Stimulated activated CD4-positive, alpha-beta T cell treated with anti-CD3 and anti-CD28 coated beads, TNF-alpha, amount 100 ng/mL, for 4 hours (primary cell): ENCODE measurements at places on chromosomes 4 and X.

DNA sequence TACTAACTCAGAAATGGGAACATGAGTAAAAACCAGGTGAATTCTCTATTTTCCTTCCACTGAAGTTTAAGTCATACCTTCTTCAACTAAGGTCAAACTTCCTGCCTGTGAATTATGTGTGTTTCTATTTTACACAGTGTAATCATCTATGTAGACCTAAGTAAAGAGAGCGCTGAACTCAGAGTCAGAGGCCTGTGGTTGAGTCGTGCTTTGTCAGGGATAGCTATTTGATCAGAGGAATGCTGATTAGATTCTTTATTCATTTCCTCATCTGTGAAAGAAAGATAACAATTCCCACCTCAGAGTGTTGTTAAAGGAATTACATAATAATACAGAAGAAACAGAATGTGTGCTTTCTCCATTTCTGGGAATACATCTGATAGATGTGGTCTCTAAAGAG, 654.1 kb downstream of the STIM2 start:
- DNase-seq, result no peak

DNA sequence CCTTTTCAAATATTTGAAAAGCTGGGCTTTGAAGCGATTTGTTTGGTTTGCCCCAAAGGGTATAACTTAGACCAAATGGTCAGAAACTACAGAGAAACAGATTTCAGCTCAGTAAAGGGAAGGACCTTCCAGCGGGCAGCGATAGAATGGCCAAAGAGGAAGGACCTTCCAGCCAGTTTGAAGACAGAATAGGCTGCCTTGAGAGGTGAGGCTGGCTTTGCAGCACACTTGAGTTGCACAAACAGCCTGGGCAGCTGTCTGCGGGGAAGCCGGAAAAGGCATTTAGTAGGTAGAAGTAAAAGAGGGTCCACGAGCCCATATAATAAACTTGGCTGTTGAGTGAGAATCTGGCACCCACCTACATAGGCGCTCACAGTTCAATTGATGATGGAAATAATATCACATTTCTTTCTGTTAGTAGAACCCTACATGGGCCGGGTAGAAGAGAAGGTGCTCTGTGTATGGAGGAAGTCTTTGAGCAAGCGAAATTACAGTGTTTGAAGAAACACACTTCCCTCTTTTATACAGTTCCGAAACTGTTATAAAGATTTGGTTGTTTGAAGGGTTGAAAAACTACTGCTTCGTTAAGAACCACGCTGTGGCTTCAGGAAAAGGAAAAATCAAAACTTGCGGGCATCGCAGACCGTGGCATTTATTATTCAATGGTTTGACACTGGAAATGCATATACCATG, 75.0 kb upstream of the SORBS2 start:
- DNase-seq, result no peak

DNA sequence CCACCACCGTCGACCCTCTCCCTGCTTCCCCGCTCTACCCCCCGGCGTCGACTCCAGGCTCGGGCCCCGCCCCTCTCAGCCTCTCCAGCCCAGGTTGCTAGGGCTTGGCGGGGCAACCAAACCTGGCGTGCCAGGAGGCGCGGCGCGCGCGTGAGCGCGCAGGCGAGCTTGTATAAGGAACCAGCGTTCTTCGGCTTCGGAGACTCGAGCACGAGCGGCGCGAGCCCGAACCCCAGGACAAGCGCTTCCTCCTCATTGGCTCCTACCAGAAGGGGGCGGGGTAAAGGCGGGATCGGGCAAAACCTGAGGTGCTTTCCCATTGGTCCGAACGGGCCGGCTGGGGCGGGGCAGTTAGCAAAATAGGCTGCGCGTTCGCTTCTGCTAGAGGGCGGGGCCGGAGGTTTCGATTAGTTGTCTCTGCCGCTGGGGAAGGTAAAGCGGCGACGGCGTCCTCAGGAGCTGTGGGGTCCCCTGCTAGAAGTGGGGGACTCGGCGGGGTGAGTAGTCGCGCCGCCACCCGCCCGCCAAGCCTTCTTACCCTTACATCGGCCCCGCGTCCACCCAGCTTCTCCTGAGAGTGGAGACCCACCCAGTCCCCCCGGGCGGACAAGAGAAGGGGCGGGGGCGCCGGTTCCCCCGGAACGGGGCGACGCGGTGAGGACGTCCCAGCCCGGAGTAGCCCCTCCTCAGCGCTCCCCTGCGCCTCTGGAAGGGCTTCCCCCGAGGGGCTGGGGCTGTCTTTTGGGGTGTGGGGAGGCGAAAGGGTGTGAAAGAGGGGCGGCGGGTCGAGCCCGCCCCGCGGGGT, at the start of gene CDKL5:
CDKL5 (plus strand) TSS at position 410 of the 805 bp plus-strand sequence. CDS start 81,489 bp downstream, outside the sequence.
- DNase-seq, result peak; percentile 92

- no peak for DNase-seq
These were observed 283.7 kb downstream of the AFF2 start for GRCh38 chrX:148784137-148784536.

- DNase-seq, result no peak
These were observed 24.3 kb downstream of the ADD1 start for GRCh38 chr4:2867758-2868491.

DNA sequence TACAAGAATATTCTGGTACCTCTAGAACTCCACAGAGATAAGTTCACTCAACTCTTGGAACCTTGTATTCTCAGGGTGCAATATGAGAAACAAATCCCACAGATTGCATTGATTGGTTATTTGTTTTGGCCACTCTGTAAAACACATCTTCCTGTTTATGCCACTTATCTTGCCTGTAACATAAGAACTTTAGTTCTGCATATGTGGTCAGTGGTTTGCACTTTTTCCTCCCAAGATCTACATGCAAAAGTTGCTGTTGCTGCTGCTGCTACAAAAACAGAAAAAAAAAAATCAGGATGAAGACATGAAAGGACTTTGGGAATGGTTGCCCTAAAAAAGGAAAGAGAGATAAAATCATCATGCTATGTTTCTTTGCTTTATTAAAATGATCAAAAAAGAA, 9.6 kb downstream of the ODAPH start:
- DNase-seq, result no peak

DNA sequence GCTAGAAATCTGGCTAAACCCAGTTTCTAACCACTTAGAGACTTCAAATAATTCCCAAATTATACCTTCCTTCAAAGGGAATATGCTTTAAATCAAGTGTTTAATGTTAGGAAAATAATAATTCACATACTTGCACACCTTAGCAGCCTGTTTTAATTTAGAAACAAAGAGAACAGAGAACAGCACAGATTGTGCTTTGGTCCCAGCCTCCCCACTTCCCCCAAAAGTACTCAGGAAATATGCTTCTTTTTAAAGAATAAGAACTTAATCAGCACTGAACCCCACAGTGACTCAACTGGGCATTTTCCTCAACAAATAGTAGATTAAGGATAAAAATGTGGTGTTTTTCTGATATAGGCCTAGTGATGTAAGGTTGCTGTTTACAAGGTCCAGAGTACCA, 295.8 kb downstream of the GBA3 start:
- DNase-seq, result no peak

GRCh38 chr4:155675709-155676429, 9.2 kb downstream of the GUCY1A1 start:
- DNase-seq, result no peak

GRCh38 chr4:30973993-30974392, 253.8 kb downstream of the PCDH7 start:
- DNase-seq, result no peak

- no peak for DNase-seq
These were observed 380.7 kb upstream of the CPXCR1 start for GRCh38 chrX:88366314-88366713.

DNA sequence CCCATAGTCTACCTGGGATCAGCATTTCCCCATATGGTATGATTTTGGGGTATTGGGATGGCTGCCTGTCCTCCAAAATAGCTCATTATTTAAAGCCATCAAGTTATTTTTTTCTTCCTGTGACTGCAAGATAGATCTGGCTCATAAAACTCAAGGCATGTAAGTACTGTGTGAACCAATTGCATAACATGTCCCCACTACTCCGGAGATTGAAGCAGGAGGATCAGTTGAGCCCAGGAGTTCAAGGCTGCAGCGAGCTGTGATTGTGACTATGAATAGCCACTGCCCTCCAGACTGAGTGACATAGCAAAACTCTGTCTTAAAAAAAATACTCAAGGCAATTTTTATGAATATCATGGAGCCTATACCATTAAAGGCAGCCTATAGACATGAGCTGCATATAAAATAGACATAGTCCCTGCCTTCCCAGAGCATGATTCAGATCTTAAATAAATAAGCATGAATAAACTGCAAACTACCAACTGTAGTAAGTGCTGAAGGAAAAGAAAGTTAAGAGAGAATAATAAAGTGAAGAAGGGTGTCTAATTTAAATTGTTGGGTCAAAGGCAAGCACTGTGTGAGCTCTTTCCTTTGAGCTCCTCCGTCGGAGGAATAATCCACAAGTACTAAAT, 16.9 kb upstream of the MMAA start:
- DNase-seq, result no peak

DNA sequence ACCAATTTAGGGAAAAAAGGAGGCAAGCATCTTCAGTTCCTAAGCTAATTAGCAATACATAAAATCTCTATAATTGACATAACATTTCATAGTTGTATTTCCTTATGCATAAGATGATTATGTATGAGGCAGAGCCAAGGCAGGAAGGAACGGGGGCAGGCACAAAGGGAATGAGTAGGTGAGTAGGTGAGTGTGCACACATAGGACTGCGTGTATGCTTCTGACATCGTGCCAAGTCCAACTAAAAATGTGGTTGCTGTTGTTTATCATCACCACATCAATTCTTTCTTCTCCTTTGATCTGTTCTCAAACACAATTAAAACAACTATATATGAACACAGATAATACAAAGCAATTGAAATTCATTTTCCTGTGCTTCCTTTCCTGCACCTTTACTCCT, 131.2 kb downstream of the UNC5C start:
- no peak for DNase-seq

GRCh38 chrX:138710866-138711341, 613 bp downstream of the FGF13 start:
- no peak for DNase-seq

DNA sequence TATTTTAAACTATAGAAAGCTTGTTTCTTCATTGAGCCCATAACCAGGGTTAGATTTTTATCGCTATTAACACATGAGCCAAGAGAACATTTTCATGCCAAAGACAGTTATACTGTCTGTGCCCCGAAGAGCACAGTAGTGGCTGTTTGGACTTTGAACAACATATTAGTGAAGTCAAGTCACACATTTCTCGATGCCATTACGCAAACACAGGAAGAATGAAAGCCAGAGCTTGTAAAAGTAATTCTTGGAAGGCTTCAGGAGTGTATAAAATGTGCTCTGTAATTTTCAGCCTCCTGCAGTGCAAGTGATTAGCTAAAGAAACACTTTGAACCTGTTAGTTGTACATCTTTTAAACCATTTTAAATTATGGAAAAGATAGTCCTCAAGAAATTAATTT, 590.7 kb upstream of the PITX2 start:
- DNase-seq, result no peak

- no peak for DNase-seq
These were observed 50.8 kb upstream of the NUDT10 start for GRCh38 chrX:51281758-51282318.

- no peak for DNase-seq
These were observed 5.4 kb upstream of the KIAA0232 start for GRCh38 chr4:6776920-6777635.

GRCh38 chrX:117989512-117989911, 127.1 kb downstream of the KLHL13 start:
- DNase-seq, result no peak

DNA sequence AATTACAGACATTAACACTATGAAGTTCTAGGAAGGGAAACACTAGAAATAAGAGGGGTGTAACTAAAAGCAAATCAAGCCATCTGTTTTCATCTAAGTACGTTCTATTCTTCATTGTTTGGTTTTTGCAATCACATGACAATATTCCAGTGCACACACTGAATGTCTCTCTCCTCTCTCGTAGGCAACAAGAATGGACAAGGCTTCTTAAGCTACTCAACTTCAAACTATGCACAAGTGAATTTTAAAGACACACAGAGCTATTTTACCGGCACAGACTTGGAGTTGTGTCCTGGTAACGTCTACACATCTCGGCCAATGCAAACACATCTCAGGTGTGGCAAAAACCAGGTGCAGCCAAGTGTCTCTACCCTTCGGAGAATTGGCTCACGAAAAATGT, 173.3 kb downstream of the PRKX start:
- DNase-seq, result no peak

- no peak for DNase-seq
These were observed 344.7 kb downstream of the PABPC4L start for GRCh38 chr4:133856731-133857355.

DNA sequence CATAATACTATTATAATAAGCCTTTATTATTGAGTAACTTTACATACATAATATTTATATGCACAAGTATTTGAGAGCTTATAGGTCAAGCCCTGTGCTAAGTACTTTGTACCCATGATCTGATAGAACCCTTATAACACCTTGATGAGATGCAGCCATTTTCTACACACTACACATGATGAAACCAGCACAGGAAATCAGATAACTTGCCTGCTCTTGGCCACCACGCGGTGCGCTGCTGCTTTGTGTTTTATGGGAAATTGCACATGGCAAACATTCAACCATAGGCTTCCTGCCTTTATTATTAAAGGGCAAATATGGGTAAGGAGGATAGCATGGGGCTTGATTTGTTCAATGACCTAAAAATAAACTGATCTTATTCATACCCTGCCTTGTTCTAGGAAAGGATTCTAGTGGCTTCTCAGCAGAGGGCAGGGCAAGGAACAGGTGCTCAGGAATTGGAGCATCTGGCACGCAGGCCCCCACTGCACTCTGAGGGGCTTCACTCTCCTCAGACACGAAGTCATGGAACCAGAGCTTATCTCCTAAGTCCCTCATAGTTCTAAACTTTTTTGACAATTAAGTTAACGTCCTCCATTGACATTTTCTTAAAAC, 31.6 kb upstream of the NAP1L5 start:
- DNase-seq, result no peak

DNA sequence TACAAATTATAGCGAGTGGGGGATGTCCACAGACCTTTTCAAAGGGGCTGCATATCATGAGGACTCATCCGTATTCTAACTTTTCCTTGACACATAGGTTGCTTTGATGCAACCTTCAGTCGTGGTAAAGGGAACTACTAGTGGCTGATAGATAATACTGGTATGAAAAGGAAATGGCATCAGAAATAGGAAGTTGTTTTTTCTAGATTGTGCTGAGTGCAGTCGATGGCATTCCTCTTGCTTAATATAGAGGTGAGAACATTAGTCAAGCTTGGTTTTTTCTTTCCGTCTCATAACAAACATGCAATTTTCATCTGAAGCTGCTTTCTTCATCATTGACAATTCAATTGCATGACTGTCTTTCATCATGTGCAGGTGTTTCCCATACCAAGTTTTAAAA, 16.6 kb downstream of the ENPEP start:
- no peak for DNase-seq

DNA sequence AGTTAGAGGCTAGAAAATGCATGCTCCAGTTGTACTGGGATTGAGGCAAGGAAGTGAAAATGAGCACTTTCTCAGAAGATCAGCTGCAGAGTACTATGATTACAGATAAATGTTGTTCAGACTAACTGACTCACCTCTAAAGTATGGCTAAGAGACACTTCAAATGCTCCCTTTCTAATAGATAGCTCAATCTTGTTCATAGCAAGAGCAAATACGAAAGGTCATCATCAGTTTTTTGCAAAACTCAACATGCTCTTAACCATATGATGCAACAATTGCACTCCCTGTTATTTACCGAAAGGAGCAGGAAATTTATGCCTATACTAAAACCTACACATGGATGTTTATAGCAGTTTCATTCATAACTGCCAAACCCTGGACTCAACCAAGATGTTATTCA, 838.4 kb upstream of the INTU start:
- DNase-seq, result no peak

- DNase-seq, result no peak
These were observed 73.1 kb downstream of the MAGEB17 start for GRCh38 chrX:16240231-16240905.
